ENCODE measurements at places on chromosomes 2 and 18. TPM values are rescaled to one million over a fixed set of nuclear protein-coding genes. Genes with fewer than 3 reads are reported as not detected.

DNA sequence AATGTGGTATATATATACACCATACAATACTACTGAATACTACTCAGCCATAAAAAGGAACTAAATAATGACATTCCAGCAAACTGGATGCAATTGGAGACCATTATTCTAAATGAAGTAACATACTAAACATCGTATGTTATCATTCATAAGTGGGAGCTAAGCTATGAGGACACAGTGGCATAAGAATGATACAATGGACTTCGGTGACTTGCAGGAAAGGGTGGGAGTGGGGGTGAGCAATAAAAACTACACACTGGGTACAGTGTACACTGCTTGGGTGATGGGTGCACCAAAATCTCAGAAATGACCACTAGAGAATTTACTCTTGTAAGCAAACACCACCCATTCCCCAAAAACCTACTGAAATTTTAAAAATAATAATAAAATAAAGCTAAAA lies 87.9 kb downstream of the RAB31 start:
- DNase-seq: no peak

The CROCC2 gene
- total RNA-seq: not detected

The IL18RAP gene
- total RNA-seq: not detected

DNA sequence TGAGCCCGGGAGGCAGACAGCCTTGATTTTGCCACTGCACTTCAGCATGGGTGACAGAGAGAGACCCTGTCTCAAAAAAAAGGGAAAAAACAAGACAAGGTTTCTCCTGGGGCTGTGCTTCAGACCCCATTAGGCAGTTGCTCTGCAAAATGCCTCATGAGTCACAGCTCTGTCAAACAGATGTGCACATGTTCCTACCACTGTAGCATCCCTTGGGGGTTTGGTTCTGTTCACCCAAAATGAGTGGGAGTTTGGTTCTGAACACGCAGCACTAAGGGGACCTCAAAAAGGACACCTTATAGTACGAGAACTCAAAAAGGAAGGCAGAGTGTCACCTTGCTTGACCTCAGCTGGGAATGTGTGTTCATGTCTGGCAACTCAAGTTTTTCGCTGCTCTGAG lies 134.9 kb downstream of the RPIA start:
- no peak for DNase-seq

- DNase-seq: no peak
Measured at GRCh38 chr2:205166745-205167144, 515.6 kb upstream of the NRP2 start.

- no peak for DNase-seq
Measured at GRCh38 chr2:8122520-8122919, 559.3 kb upstream of the ID2 start.

The RAB31 gene
- total RNA-seq: 1.7 TPM

DNA sequence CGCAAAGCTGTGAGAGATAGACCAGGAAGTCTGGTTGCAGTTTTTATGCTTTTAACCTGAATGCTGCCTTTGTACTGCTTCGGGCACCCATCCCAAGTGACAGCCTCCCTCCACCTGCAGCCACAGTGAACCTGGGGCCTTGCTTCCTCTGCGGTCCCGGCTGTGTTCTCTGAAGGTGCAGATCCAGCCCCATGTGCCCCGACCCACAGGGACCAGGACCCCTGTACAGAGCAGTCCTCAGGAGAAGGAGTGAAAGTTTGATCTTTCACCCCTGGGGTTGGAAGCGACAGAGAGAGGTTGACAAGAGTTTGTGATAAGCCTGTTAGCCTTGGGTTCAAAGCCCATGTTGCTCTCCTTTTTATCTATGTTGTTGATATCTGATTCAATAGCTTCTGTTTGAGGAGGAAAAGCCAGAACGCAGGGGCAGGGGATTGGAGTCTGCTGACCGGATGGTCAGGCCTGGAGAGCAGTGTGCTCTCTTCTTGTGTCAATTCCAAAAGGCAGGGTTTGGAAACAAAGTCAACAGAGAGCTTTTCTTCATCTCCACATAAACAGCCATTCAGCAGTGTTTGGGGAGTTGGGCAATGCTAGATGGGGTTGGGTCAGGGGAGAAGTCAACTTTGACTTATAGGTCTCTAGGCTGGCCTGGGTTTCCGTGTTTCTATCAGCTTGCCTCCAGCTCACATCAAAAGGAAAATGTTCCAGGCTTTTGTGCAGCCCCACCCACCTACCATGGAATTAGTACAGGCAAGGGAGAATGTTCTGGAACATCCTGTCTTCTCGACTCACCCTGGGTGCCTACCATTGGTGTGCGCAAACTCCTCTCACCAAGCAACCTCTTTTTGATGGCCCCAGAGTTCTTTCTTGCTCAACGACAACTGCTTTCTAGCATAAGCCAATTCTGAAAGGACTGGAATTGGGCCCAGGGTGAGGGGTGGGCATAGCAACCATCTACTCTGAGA lies 214.9 kb downstream of the ALPK2 start:
- DNase-seq: peak; percentile 100

GRCh38 chr18:32446780-32447179 lies 23.9 kb downstream of the GAREM1 start:
- no peak for DNase-seq

DNA sequence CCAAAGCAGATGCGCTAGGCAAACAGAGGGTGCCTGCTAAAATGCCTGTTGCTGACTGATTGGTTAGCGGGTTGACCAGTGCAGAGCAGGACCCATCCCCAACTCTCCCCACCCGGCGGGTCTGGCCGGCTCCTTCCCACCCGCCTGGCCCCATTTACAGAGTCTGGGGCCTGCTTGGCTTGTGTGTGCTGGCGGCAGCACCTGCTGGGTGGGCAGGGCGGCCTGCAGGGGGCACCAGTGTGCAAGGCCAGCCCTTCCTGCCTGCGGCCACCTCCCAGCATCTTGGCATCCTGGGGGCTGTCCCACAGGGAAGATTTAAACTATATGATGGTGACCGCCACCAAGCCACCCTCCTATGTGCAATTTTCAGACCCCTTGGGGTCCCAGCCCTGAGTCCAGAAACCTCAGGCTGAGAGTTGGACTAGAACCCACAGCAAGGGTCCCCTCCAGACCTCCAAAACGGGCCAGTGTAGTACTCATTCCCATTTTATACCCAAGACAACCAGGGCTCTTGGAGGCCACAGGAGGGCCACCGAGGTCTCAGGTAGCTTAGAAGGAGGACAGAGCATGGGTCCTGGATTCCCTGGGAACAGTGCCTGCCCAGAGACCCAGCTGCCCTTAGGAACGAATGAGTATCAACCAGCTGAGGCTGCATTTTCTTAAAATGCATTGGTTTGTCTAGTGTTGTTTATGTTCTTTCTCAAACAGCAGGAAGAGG lies 173.6 kb downstream of the SMAD7 start:
- peak; percentile 44 for DNase-seq

- no peak for DNase-seq
Measured at GRCh38 chr2:75058427-75058826, 100.0 kb downstream of the POLE4 start.

The GPR45 gene
- not detected for total RNA-seq

DNA sequence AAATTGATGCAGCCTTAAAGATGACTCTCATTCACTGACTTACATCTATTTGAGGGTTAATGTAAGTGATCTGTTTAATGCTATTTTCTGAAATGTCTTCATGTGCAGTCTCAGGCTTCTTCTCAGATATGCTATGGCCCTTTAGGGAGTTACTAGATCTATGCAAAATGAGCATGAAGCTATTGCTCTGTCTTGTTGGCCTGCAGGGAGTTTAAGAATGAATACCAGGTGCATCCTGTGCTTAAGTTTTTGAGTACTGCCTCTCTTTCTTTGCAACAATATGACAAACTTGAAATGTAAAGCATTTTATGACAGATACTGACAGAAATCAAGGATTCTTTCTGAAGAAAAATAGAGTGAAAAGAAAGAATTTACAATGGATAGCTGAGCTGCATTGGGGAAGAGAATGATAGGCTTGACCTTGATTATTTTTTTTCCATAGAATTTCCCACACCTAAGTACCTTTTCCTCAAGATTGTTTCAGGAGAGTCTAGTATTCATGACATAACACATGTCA lies 1058.3 kb upstream of the TMEFF2 start:
- DNase-seq: no peak

GRCh38 chr2:31191931-31192330 lies 25.4 kb downstream of the CAPN14 start:
- no peak for DNase-seq

The ARHGAP28 gene
- total RNA-seq: not detected

The NMS gene
- total RNA-seq: not detected

Measured in HepG2 (cell line).